ENCODE measurements at places on chromosomes 2 and 18.

- no peak for DNase-seq
These were observed 134.9 kb downstream of the LRRTM4 start for GRCh38 chr2:77387324-77387723.

DNA sequence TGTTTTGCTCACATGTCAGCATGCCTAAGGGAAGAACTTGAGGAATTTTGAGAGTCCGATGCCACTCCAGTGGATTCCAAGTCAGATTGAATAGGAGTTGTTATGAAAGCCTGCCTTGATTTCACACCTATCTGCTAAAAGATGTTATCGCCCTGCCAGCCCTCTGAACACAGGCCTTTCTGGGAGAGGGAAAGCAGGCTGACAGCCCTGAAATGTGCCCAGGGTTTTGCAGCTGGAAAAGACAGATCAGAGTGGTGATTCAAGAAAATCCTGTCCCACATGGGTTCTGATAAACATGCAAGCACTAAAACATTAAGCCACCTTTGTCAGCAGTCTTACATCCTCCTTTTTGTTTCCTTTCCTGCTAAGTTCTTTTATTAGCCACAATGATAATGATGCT, 1752.9 kb upstream of the CELF4 start:
- no peak for DNase-seq

DNA sequence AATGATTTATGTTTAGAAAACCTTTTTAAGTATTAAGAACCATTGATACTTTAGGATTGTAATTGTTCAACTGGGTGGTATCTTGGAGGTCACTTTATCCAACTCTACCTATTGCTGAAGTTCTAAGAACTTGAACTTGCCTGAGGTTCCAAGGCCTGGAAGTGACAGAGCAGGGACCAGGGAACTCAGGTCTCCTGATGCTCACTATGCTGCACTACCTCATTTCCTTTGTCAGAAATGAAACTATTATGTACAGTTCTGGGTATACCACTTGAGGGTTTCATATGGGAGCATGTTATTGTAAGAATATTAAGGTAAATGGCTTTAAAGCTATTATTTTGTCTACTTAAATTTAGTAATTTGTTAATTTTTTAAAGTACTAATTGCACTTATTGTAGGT, 3.0 kb downstream of the MBD5 start:
- DNase-seq = no peak

- peak; percentile 63 for DNase-seq
These were observed 89.2 kb downstream of the ZNF516 start for GRCh38 chr18:76405681-76406356.

DNA sequence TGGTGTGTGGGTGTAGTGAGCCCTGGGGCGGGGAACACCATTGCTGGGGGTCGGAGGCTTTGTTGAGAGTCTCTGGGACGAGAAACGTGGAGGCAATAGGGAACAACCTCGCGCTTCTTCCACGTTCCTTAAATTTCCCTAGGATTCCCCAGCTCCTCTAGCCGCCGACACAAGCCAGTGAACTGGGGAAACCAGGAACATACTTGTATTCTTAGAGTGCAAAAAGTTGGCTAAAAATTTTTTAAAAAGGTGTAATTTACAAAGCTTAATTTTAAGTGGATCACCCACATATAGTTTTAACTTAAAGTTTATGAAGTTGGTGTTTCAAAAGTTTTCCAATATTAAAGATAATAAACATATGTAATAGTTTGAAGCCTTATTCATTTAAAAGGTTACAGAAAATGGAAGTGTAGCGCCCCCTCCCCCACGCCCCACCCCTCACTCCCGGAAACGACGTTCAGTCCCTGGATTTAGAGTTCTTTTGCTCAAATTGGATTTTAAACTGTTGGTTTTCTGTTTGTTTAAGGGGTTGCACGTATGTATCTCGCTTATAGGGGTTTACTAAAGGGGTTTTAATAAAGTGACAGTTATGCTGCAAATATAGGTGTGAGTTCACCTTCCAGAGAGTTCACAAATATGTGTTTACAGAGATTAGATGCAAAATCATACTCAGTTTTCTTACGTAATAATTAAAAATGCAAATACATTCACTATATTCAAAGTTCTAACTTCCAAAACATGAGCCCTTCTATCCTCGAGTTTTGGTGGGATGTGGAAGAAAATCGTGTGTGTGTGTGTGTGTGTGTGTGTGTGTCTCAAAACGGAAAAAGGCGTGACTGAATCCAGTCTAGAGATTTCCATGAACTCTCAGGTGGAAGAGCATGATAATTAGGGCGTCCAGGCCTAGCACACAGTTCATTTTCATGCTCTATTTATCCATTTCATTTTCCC, 872 bp downstream of the DSG2 start:
- no peak for DNase-seq

DNA sequence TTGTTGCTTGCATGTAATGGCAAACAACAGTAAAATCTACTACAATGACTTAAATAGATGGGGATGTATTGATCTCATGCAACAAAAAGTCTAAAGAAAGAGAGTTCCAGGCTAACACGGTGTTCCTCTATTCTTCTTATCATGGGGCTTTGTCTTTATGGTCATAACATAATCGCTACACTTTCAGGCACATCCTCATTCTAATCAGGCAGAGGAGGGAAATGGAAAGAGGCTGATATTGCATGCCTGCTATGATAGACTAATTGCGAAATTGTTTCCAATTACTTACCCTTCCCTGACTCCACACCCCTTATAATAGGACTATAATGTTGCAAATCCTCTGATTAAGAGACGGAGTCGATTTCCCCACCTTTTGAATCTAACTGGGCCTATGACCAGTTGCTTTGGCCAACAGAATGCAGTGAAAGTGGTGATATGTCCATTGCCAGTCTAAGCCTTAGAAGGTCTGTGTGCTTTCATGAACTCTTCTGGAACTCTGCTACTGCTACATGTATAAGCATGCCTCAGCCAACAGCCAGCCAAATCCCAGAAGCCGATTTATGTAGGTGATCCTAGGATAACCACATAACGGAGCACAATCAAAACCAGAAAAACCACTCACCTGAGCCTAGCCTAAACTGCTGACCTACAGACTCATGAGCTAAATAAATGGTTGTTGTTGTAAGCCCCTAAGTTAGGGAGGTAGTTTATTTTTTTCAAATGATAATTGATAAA, 180.3 kb upstream of the TACR1 start:
- no peak for DNase-seq

DNA sequence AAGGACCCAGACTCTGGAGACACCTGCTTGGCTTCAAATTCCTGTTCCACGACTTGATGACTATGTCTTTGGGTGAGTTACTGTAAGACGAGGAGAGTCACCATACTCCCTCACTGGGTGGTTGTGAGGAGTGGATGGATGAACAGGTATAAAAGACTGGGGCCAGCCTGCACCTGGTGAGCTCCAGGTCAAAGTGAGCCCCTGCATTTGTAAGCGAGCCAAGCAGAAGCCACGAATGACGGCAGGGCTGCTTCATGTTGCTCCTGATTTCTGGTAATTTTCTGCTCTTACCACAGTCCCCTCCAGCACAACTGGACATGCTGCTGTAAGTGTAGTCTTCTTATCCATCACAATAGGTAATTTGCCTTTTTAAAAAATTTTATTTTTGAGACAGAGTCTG, 86.6 kb downstream of the POLR1A start:
- no peak for DNase-seq

GRCh38 chr2:46327627-46328026, 30.4 kb downstream of the EPAS1 start:
- DNase-seq = no peak

All from activated gamma-delta T cell treated with Interleukin-2 at 50 U/mL for 16 hours (primary cell).